Heart right ventricle (tissue), 16 donors: ENCODE measurements at places on chromosomes 5 and 9. TPM values are rescaled to one million over a fixed set of nuclear protein-coding genes. Genes with fewer than 3 reads are reported as not detected.

Gene MAMDC2
- 4.7 TPM for total RNA-seq

GRCh38 chr9:104078596-104078995 lies 15.5 kb upstream of the SMC2 start:
- no peak for DNase-seq

- DNase-seq = no peak
Measured at GRCh38 chr5:167816864-167817263, 474.6 kb upstream of the WWC1 start.

- no peak for DNase-seq
Measured at GRCh38 chr5:67774267-67774552, 441.3 kb upstream of the PIK3R1 start.

Gene ACOT12
- total RNA-seq = not detected

Gene NR2F1
- total RNA-seq = 0.85 TPM

Gene IL3
- not detected for total RNA-seq

- peak; percentile 40 for DNase-seq
Measured at GRCh38 chr5:137629646-137630045, 106.2 kb downstream of the KLHL3 start.

GRCh38 chr5:51810592-51810991 lies 427.3 kb downstream of the ISL1 start:
- no peak for DNase-seq

- no peak for DNase-seq
Measured at GRCh38 chr5:141675672-141676071, 6.4 kb downstream of the ARAP3 start.

Gene SLC4A9
- 0.10 TPM for total RNA-seq

Gene DMRT1
- total RNA-seq = not detected

- no peak for DNase-seq
Measured at GRCh38 chr5:135265497-135266302, 133.3 kb downstream of the MACROH2A1 start.

Gene PCDHGA4
- 11.0 TPM for total RNA-seq

- no peak for DNase-seq
Measured at GRCh38 chr9:37694355-37694754, 43.6 kb downstream of the FRMPD1 start.

Gene GZMA
- 0.38 TPM for total RNA-seq

Gene TGFBI
- 49.7 TPM for total RNA-seq

DNA sequence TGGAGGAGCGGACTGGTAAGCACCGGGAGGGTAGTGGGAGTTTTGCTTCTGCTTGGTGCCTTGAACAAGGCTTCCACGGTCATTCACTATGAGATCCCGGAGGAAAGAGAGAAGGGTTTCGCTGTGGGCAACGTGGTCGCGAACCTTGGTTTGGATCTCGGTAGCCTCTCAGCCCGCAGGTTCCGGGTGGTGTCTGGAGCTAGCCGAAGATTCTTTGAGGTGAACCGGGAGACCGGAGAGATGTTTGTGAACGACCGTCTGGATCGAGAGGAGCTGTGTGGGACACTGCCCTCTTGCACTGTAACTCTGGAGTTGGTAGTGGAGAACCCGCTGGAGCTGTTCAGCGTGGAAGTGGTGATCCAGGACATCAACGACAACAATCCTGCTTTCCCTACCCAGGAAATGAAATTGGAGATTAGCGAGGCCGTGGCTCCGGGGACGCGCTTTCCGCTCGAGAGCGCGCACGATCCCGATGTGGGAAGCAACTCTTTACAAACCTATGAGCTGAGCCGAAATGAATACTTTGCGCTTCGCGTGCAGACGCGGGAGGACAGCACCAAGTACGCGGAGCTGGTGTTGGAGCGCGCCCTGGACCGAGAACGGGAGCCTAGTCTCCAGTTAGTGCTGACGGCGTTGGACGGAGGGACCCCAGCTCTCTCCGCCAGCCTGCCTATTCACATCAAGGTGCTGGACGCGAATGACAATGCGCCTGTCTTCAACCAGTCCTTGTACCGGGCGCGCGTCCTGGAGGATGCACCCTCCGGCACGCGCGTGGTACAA lies 556 bp downstream of the PCDHGC3 start:
- peak; percentile 66 for DNase-seq

DNA sequence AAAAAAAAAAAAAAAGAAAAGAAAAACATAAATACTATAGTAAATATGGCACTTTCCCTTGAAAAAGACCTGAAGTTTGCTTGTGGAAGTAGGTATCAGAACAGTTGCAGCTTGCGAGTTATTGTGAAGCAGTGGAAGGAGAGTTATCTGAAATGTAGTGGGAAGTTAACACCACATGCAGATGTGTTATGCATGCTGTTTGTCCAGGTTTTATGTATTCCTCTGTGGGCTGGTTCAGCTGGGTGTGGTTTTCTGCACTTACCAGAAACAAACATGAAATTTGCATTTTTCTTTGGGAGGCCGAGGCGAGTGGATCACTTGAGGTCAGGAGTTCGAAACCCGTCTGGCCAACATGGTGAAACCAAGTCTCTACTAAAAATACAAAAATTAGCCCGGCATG lies 42.1 kb upstream of the CTNNA1 start:
- DNase-seq = no peak

Gene PCDHB15
- 4.5 TPM for total RNA-seq

- no peak for DNase-seq
Measured at GRCh38 chr5:107467137-107467932, 203.4 kb downstream of the EFNA5 start.

Gene BARX1
- total RNA-seq = not detected

DNA sequence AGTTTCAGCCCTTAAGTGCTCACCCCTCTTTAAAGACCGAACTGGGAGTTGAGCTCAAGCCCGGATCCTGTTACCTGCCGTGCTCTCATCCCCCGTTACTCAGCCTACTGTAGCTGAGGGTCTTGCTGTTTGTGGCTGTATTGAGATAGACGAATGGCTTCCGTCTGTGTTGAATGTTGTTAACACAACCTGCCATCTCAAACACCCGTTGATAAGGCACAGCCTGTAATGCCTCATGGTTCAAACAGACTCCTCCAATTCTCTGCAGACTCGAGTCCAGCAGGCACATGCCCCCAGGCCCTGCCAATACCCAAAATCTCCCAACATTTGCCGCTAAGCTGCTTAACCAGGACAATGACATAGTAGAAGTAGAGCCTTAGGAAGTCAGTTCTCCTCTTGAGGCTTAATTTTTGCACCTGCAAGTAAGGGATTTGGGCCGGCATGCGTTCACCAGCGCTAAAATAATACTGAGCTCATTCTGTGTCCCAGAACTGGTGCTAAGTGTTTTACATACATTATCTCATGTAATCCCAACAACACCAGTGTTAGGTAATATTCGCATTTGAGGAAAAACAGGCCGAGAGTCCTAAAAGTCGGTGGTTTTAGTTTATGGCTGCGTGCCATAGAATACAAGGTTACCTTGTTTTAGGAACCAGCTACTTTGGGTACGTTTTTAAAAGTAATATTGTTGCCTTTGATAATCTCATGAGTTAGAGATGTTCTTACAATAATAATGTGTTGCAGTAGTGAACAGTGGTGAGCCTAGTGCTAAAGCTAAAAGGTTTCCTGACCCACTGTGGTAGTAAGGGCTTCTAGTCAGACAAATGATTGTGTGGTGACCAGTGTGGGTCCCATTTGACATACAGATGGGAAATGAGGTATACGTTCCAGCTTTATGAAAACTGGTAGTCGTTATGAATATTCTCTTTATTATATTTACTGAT lies 1.5 kb upstream of the RFX3 start:
- DNase-seq = no peak

GRCh38 chr9:91422758-91423711 lies 597 bp downstream of the NFIL3 start:
- DNase-seq = peak; percentile 65

GRCh38 chr9:68640421-68641089 lies 64.5 kb upstream of the PIP5K1B start:
- DNase-seq = no peak
